ENCODE measurements at places on chromosomes 12 and 14.
A peak's percentile ranks its signal among the peaks of the same experiment; 100 is the strongest.

- no peak for DNase-seq
Measured at GRCh38 chr12:17134315-17134714, 528.4 kb upstream of the LMO3 start.

DNA sequence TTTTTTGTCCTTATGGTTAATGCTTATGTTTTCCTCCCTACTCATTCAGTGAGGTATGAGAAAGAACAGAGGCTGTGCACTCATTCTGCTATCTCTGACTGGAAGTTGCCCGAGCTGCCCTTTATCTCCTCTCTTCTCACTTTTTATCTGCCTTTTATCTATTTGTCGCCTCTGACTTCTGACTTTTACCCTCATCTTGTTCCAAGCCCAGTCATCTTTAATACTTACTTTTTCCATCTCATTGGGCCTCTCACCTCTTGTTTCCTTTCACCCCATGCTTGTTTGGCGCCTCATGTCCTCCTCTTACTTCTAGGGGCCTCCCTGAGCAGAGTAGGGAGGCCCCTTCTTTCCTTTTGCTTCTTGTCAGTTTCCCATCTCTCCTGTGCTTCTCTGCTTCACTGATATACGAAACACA lies 50.7 kb downstream of the DIP2B start:
- no peak for DNase-seq

DNA sequence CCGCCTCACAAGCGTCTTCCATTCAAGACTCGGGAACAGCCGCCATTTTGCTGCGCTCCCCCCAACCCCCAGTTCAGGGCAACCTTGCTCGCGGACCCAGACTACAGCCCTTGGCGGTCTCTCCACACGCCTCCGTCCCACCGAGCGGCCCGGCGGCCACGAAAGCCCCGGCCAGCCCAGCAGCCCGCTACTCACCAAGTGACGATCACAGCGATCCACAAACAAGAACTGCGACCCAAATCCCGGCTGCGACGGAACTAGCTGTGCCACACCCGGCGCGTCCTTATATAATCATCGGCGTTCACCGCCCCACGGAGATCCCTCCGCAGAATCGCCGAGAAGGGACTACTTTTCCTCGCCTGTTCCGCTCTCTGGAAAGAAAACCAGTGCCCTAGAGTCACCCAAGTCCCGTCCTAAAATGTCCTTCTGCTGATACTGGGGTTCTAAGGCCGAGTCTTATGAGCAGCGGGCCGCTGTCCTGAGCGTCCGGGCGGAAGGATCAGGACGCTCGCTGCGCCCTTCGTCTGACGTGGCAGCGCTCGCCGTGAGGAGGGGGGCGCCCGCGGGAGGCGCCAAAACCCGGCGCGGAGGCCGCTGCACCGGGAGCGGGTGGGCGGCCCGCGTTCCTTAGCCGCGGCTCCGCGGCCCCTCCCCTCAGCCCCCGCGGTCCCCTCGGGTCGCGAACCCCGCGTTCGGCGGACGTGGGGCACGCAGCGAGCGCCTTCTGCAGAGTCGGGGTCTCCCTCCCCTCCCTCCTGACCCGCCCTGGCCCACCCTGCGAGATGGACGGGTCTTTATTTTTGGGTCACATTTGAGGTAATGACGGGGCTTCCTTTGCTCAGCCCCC lies at the start of gene UBC:
UBC (minus strand) TSS at position 259 of the 847 bp plus-strand sequence. CDS start 879 bp downstream, outside the sequence.
- peak; percentile 82 for DNase-seq

DNA sequence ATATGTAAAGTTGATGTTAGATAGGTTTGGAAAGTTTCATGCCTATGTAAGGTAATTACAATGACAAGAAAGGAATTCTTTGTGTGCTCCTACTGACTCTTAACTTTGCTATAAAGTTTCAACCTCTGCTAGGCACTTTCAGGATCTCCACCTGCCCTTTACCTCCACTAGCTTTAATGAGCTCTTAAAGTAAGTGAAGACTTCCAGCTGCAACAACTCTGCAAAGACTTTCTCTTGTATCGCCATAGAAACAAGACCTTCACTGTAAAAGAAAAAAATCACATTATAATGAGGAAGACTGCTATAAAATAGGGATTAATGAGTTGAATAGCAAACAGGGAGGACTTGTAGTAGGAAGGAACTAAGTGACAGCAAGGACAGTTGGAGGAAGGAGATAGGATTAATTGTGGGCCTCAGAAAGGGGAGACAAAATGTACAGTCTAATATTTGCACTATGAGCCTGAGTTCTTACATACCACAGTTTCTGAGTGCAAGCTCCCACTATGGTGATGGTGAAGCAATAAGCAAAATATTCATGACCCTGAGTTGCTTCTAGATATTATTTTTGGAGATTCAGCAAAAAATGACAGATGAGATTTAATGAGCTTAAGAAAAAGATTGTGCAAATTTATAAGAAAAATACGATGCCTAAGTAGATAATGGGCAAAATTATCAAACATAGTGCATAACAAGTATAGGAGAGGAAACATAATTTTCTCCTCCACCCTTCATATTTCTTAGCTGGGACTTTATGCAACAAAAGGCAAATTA lies 66.7 kb downstream of the DHRS2 start:
- DNase-seq: no peak

GRCh38 chr12:5987573-5987972 lies 42.5 kb upstream of the ANO2 start:
- no peak for DNase-seq

DNA sequence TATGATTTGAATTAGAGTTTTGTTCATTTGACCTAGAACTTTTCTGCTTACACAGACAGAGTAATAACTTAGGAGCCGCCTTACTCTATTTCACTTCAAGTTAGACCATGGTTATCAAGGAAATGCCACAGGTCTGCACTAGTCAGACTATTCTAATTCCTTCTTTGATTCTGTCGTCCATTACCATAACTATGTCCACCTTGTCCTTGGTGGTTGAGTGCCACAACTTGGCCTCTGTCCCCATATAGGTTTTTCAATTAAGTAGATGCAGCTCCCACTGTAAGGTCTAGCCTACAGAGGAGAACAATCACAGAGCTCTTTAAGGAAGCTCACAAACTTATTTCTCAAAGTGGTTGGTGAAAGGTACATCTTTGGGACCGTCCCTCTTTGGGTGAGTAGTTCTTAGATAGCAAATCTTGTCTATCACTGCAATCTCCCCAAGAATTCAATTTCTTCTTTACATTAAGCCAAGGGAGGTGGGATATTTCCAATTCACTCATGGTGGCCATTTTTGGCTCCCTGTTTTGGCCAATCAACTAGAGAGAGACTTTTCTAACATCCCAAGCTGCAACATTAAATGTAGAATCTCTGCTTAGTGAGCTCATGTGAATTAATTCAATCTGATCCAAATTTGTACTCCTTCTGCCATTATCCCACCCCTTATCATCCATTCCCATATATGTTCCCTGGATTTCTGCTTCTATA lies 434.6 kb downstream of the ADAMTS20 start:
- DNase-seq: no peak

- no peak for DNase-seq
Measured at GRCh38 chr12:52300796-52301691, 9.7 kb upstream of the KRT81 start.

- DNase-seq: no peak
Measured at GRCh38 chr14:103909531-103910261, 18.6 kb upstream of the TDRD9 start.

GRCh38 chr14:59293935-59294661 lies 105.6 kb downstream of the DAAM1 start:
- DNase-seq: no peak

DNA sequence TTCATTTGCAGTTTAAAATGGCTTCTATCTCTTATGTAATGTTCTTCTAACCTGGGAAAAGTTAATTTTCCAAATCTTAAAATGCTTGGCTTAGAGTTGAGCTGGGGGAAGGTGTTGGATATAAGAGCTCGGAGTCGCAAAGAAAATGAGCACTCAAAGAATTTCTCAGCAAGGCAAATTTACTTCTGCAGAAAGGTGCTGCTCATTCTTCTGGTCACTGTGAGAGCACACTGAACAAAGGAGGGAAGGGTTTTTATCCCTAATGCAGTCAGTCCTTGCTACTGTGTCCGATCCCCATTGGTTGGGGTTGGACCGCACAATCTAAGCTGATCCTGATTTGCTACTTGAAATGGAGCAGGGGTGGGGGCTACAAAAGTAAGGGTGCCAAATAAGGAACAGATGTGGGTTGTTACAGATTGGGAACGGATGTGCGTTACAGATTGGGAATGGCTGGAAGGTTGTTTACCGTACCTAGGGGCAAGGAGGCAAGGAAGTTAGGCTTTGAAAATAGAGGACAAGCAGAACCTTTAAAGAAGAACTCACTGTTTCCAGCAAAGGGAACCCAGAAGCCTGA lies 19.4 kb downstream of the TXNRD1 start:
- no peak for DNase-seq

DNA sequence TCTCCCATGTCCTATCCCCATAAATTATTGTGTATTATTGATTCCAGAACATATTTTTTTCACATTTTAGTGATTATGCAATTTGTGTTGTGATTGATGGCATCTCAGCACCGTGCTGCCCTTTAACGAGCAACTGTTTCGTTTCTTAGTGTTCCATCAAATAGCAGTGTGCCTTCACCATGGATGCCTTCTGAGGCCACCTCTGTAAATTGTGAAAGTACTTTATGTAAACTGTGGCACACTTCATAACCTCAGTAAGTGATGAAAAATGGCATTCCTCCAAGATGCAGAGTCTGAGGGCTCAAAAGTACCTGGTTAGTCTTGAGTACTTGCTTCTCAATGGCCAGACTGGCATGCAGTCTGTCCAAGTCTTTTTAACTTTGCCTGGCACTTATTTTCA lies 8.2 kb downstream of the CHST11 start:
- no peak for DNase-seq

All from GM12864 (cell line).